ENCODE measurements at places on chromosomes 1 and 21.
A peak's percentile ranks its signal among the peaks of the same experiment; 100 is the strongest.

- no peak for DNase-seq
Observed at GRCh38 chr1:69246710-69247109, 321.0 kb upstream of the LRRC7 start.

- no peak for DNase-seq
Observed at GRCh38 chr1:154806333-154806732, 63.7 kb downstream of the KCNN3 start.

GRCh38 chr1:245604979-245605378, 450.2 kb downstream of the KIF26B start:
- no peak for DNase-seq

DNA sequence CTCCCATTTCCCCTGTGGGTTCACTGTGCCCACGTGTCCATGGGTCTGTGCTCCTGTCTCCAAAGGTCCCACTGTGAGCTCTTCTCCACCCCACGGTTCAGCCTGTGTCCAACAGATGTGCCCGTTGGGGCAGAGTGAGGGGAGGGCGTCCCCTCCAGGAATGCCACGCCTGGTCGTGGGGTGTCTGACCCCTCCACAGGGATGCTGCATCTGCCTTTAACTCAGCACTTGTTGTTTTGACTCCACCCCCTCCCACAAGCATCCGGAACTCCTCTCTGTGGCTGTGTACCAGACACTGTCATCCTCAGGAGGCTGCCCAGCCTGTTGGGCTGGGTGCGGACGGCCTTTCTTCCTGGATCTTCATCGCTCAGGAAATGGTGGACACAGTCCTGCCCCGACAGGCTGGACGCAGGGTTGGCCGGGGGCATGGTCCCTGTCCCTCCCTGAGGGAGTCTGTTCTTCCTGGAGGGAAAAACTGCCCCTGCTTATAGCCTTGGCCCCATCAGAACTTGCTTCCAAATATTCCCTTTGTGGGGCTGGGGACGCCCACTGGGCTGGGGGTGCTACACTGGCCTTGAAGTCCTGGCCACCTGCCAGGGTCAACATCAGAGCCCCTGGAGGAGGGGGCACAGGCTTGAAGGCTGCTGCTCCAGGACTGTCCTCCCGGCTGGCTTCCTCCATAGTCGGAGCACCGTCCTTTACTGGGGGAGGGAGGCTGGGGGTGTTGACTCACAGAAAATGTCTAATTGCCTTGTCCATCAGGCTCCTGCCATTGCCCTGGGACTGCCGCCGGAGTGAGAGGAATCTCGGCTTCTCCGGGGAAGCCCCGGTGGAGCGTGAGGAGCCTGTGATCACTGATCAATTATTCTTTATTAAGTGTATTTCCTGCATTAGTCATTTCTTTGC, 182.0 kb upstream of the C1orf174 start:
- no peak for DNase-seq

- no peak for DNase-seq
Observed at GRCh38 chr1:91024481-91025119, 2.8 kb upstream of the ZNF644 start.

DNA sequence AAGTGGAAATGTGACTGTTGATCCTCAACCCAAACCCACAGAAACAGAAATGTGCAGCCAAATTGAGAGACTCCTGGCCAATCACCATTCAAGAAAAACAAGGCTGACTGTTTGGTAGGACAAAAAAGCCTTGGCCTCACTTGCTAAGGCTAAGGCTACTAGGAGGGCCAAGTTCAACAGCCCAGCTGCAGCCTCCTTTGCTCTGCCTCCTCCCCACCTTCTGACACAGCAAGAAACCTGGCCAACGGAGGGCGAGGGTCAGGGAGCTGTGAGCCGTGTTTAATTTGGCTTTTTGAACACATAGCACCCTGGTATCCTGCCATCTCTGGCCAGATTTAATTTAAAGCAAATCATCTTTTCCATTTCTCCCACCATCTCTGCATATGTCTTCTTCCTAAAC, 165.8 kb upstream of the RAB4A start:
- no peak for DNase-seq

- DNase-seq = peak; percentile 68
Observed at GRCh38 chr1:15352128-15352957, 57.3 kb upstream of the EFHD2 start.

- DNase-seq = no peak
Observed at GRCh38 chr1:17665950-17666720, 89.0 kb upstream of the ACTL8 start.
